ENCODE measurements at places on chromosomes 4 and X.
A peak's percentile ranks its signal among the peaks of the same experiment; 100 is the strongest.

GRCh38 chrX:65502618-65503017 is 32.0 kb downstream of the LAS1L start:
- no peak for DNase-seq

GRCh38 chr4:7582313-7583097 is 147.8 kb upstream of the PSAPL1 start:
- no peak for DNase-seq

DNA sequence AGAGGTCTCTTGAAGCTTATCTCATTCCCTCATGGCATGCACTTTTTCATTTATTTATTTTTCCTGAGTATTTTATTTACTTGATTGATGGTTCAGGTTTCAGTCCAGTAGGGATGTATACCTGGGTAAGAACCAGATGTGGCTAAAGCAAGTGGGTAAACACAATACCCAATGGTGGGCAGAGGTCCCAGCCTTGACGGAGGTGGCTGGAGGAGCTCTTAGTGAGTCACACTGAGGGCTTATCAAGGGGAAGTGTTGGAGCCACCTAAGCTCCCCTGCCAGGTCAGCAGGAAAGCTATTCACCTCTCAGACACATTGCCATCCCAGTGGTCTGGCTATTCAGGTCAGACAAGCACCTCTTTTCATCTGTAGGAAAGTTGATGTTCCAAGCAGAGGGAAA is 236.2 kb upstream of the MAGEB16 start:
- no peak for DNase-seq

GRCh38 chr4:156628858-156629257 is 342.7 kb downstream of the PDGFC start:
- no peak for DNase-seq

DNA sequence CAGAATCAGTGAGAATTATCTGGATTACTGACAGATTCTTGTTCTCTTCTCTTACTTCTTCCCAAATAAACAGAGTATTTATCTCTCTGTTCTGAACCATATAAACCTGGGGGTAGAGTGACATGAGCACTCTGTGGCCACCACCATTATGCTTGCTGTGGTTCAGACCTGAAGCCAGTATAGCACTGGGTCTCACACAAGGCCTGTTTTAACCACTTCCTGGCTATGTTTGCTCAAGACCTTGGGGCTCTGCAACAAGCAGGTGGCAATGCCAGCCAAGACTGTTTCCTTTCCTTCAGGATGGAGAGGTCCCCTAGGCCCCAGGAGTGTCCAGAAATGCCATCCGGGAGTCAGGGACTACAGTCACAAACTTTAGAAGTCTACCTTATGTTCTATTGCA is 21.7 kb upstream of the HEPH start:
- no peak for DNase-seq

DNA sequence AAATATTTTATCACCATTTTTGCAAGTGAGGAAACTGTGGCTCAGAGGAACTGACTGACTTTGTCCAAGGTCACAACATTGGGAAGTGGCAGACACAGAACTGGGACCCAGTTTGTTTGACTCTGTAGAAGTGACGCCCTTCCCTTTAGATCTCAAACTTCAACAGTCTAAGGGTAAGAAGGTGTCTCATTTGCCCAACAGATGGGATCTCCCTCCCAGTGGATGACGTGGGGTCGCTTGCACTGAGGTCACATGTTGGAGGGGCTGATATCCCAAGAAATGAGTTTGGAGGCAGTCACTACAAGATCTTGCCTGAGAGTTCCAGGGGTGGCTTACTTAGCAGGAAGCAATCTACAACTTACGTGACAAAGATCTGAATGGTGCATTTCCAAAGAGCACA is 172.5 kb upstream of the GPC4 start:
- no peak for DNase-seq

GRCh38 chrX:38260231-38260630 is 39.6 kb upstream of the SRPX start:
- DNase-seq: peak; percentile 12

- no peak for DNase-seq
Observed at GRCh38 chr4:170743633-170744032, 653.9 kb upstream of the AADAT start.

DNA sequence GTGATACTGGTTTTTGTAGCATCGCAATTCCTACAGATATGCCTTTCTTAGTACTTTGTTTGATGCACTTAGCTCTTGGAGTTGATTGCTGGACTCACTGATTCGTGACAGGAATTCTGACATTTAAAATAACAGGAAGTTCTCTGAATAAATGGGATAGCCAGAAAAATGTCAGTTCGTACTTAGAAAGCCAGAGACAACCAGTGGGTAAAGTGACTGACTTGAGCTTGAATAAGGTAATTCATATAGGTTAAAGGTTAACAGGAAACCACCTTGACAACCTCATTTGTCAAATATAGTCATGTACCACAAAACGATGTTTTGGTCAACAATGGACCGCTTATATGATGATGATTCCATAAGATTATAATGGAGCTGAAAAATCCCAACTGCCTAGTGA is 181.4 kb downstream of the RPA4 start:
- peak; percentile 14 for DNase-seq

GRCh38 chrX:12741416-12741815 is 49.8 kb upstream of the PRPS2 start:
- no peak for DNase-seq

DNA sequence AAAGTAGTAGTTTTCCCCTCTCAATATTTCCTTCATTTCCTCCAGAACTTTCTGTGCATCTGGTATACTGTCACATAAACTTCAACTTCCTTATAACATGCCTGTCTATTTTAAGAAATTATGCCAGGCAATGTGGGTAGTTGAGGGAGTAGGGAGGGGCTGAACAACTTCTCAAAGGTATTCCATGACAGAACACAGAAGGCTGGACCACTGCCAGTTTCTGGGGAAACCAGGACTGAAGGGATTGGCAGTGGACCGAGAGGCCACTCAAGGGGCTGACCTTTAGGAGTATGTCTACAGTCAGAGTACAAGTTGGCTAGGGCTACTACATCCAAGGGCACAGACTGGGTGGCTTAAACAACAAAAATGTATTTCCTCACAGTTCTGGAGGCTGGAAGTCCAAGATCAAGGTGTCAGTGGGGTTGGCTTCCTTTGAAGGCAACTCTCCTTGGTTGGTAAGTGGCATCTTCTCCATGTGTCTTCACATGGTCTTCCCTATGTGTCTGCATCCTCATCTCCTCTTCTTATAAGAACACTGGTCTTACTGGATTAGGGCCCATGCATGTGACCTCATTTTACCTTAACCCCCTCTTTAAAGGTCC is 6.9 kb downstream of the SH3RF1 start:
- DNase-seq: no peak

- no peak for DNase-seq
Observed at GRCh38 chrX:108309144-108309543, 129.1 kb downstream of the COL4A6 start.

GRCh38 chr4:115357776-115358175 is 244.4 kb upstream of the NDST4 start:
- DNase-seq: no peak

DNA sequence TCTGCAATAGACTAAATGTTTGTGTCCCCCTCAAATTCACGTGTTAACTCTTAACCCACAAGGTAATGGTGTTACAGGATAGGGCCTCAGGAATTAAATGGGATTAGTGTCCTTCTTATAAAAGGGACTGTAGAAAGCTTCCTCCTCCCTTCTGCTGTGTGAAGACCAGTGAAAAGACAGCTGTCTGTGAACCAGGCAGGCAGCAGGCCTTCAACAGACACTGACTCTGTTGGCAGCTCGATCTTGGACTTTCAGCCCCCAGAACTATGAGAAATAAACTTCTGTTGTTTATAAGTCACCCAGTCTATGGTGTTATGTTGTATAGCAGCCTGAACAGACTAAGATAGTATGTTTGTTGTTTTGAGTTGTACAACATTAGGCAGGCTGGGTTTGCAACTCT is 208.1 kb downstream of the GBA3 start:
- no peak for DNase-seq

- no peak for DNase-seq
Observed at GRCh38 chrX:56107320-56107719, 124.8 kb upstream of the KLF8 start.

DNA sequence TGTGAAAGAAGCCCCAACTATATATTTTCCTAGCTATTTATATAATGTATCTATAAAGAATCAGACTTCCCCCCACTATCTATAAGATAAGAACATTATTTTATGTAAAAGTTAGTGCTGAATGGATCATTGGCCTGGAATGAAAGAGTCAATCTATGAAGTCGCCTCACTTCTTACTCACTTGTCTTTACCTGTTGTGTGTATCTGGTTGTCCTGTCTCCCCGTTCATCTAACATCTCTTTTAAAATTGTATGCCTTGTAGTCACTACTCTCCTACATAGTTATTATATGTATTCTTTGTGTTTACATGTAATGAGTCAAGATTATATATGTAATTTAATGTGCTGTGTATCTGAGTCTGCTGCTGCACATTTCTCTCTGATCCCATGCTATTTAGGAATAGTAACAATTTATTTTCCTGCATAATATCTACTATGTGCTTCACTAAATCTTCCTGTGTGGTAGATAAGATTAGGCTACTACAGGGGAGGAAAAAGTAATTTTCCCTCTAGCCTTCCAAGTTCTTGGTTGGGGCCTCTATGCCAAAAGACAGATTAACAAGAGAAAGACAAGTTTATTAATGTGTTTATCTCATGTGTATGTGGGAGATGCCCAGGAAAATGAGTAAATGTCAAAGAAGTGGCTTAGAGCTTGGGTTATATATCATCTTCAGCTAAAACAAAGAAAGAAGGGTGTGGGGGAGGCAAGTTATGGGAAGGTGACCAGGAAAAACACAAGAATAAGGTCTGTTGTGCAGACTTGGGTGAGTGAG is 77.6 kb upstream of the FRMPD4 start:
- no peak for DNase-seq

GRCh38 chrX:72584163-72584562 is 11.5 kb upstream of the HDAC8 start:
- DNase-seq: no peak

- DNase-seq: no peak
Observed at GRCh38 chrX:13764765-13765164, 30.2 kb downstream of the OFD1 start.

- DNase-seq: peak; percentile 22
Observed at GRCh38 chrX:84186603-84187532, 1.1 kb downstream of the RPS6KA6 start.

GRCh38 chr4:40206426-40206825 is 9.6 kb downstream of the RHOH start:
- no peak for DNase-seq

- no peak for DNase-seq
Observed at GRCh38 chrX:48451708-48452107, 18.4 kb downstream of the SLC38A5 start.

GRCh38 chr4:152052451-152053057 is 291.7 kb upstream of the GATB start:
- no peak for DNase-seq

GRCh38 chrX:12999422-12999821 is 24.5 kb downstream of the TMSB4X start:
- no peak for DNase-seq

- DNase-seq: no peak
Observed at GRCh38 chr4:78171482-78171881, 114.4 kb downstream of the FRAS1 start.

All from Caki2 (cell line).